ENCODE measurements at places on chromosomes 4 and X. TPM values are rescaled to one million over a fixed set of nuclear protein-coding genes. Genes with fewer than 3 reads are reported as not detected.

Gene CASP3
- 22.7 TPM for total RNA-seq

Gene SLC25A53
- total RNA-seq, result 16.4 TPM

Gene ARAP2
- total RNA-seq, result 0.52 TPM

Gene ADH4
- 0.10 TPM for total RNA-seq

Gene ANOS1
- total RNA-seq, result 18.8 TPM

Gene TMPRSS11F
- not detected for total RNA-seq

Gene VSIG4
- not detected for total RNA-seq

Gene NKX3-2
- not detected for total RNA-seq

Gene TIGD4
- total RNA-seq, result 0.26 TPM

Gene HS3ST1
- total RNA-seq, result 0.65 TPM

Gene C4orf51
- not detected for total RNA-seq

Gene KIT
- 1.2 TPM for total RNA-seq

Data from smooth muscle cell of the pulmonary artery (primary cell).